NCI-H1436 treated with DMSO at 0.1 percent for 48 hours (cell line): ENCODE measurements at places on chromosomes 3 and 15.

DNA sequence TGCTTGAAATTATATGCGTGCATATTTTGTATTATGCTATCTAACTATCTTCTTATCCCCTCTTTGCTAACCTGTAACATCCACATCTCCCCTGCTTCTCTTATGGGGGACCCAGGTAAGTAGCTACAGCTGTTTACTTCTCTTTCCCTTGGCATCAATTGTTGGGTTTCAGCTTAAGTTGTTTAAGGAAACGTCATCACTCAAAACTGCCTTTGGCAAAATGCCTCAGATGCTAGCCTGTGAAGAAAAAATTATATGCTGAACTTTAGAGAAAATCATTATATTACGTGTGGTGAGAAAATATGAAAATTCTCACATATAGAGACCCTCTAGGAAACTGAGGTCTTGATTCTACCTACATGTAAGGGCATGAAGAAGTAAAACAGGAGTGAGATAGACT is 447.0 kb upstream of the NECTIN3 start:
- no peak for DNase-seq

- no peak for DNase-seq
Measured at GRCh38 chr3:100538339-100538706, 45.9 kb downstream of the TMEM45A start.

DNA sequence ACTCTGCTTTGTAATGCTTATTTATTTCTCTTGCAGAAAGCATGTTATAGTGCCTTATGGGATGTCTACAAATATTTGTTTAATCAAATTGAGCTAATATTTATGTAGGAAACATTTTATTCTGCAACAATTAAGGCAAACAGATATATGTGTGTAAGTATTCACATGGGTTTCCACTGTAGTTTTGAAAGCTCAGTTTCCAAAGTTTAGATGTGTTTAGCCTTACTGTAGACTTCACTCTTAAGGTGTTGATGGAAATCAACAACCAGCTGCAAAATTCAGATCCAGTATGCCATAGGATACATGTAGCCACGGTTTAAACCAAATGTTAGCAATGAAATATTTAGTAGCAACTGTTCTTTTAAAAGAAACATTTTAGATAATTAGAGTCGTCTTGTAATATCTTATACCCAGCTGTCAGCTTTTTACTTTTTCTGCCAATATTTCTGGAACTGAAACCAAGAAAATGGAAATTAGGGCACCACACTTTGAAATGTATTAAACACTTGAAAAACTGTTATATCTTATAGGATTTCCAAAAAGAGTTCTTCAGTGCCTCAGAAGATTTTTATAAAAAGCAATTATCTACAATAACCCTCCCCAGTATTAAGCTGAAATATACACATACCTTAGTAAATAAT is 18.5 kb downstream of the PIK3CA start:
- DNase-seq, result no peak

- DNase-seq, result no peak
Measured at GRCh38 chr15:75460646-75461045, 9.2 kb upstream of the SIN3A start.

DNA sequence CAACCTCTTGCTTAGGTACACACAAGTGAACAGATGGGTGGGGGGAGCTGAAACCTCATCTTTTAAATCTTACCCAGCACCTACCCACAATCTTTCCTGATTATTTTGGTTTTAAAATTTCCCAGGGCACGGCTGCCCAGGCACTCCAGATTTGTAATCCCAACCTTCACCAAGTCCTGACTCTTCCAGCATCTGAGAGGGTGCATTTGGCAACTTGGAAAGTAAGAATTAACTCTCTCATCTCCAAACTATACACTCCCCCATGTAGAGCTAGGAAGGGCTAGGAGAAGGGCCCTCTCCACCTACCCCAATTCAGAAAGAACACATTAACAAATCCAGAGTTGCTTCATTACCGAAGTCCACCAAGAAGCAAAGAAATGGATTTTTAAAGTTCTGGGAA is 41.7 kb upstream of the PRICKLE2 start:
- DNase-seq, result no peak

- no peak for DNase-seq
Measured at GRCh38 chr15:71752604-71753289, 57.6 kb upstream of the NR2E3 start.

GRCh38 chr3:126419886-126420786 is 25.4 kb downstream of the CFAP100 start:
- DNase-seq, result no peak

DNA sequence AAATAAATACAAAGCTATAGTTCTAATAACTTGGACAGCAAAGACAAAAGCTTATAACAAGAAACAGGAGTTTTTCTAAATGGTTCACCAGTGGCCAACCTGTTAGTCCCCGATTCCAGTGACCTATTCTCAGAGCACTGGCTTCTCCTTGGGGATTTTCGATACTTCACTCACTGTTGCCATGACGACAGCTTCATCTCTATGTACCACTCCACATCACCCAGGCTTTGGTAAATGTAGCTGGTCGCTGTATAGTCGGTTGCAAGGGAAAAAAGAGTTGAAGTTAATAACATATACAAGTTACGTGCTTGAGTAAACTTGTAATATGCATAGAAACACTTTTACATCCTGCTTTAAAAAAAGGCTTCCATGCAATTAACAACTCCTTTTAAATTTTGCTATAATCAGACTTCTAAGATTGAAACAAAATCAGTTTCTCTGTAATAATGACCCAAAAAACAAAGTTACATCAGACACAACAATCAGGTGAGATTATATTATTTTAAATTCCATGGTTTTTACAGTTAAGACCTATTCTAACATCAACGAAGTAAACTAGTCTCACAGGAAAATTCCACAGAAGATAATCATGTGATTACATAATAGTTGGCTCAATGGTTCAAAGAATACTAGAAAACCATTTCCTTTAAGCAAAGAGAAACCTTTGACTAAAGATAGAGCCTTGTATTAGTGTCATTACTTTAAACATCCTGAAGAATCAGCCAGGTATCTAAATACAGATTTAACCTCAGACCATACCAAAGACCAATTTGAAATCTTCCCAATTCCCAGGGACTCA is 2.9 kb downstream of the CCNL1 start:
- no peak for DNase-seq

GRCh38 chr3:189824629-189825312 is 193.6 kb downstream of the TP63 start:
- no peak for DNase-seq

GRCh38 chr15:50543556-50543955 is 2.9 kb downstream of the USP50 start:
- no peak for DNase-seq

GRCh38 chr3:133703915-133704314 is 42.2 kb upstream of the TOPBP1 start:
- DNase-seq, result no peak

- no peak for DNase-seq
Measured at GRCh38 chr15:41772720-41773331, 1.5 kb upstream of the MAPKBP1 start.

GRCh38 chr3:42101048-42101447 is 9.9 kb downstream of the TRAK1 start:
- no peak for DNase-seq

DNA sequence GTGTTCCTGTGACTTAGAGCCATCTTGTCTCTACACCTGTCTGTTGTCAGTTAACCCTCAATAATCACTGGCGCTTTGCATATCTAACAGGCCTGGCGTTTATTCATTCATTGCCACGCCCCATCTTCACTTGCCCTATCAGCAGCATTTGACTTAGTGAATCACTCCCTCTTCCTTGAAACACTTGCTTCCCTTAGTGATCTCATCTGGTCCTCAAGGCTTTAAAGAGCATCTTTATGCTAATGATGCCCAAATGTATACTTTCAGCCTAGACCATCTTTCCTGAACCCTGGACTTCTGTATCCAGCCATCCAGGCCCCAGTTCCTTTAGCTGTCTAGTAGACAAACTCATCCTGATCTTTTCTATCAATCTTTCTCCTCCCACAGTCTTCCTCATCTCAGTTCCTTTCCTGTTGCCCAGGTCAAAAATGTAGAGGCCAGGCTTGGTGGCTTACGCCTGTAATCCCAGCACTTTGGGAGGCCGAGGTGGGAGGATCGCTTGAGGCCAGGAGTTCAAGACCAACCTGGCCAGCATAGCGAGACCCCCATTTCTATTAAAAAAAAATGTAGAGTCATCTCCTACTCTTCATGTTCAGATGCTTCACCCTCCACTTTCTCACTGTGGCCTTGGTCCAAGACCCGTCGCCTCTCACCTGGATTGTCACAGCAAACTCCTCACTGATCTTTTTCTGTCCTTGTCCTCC is 1.4 kb upstream of the IGDCC4 start:
- DNase-seq, result no peak

GRCh38 chr3:195282961-195283360 is 12.0 kb upstream of the XXYLT1 start:
- no peak for DNase-seq

GRCh38 chr15:58554758-58555157 is 123.0 kb downstream of the LIPC start:
- DNase-seq, result no peak

- DNase-seq, result no peak
Measured at GRCh38 chr15:91067036-91067435, 33.0 kb upstream of the SV2B start.

DNA sequence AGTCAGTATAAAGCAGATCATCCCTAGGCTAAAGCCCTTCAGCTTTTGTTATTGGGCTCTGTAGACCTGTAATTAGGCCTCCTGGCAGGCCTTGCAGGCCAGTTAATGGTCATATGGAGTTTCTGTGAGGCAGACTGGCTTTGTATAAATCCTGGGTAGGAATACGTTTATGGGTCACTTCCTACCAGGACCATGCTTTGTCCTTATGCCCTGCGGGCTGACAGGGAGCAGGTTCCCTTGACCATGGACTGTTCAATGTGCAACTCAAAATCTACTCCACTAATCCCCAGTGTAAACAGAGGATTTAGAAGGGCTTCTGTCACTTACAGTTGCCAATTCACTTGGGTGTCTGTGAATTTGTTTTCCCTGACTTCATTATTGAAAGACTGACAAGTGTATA is 202.7 kb upstream of the MLF1 start:
- no peak for DNase-seq

- no peak for DNase-seq
Measured at GRCh38 chr3:120601554-120601953, 5.4 kb downstream of the NDUFB4 start.

GRCh38 chr15:23570486-23570885 is 5.0 kb downstream of the MKRN3 start:
- DNase-seq, result no peak

DNA sequence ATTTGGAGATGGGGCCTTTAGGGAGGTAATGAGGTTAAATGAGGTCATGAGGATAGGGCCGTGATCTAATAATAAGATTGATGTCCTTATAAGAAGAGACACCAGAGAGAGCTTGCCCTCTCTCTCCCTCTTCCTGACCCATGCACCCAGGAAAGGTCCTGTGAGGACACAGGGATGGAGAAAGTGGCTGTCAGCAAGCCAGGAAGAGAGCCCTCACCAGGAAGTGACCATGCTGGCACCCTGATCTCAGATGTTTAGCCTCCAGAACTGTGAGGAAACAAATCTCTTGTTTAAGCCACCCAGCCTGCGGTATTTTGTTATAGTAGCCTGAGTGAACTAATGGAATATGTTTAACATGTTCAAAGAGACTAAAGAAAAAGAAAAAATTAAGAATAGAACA is 15.3 kb upstream of the GNB5 start:
- DNase-seq, result no peak

GRCh38 chr3:100972301-100972844 is 20.8 kb downstream of the ABI3BP start:
- DNase-seq, result no peak

DNA sequence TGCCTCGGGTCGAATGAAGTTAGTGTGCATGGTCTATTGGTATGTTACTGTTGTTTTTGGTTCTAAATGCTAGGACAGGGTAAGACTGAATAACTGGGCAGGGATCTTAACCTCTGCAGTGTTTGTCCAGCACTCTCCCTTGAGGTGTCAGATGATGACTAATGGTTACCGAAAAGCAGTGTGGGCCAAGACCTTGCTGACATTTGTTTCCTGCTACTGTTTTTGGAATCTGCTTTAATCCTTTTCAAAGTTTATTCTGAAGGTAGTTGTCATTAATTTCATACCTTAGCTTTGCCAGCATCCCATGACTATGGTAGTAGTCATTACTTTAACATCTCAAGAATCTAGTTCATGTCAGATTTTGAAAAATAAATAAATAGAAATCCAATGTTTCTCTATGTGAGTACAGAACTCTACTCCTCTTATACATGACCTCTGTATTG is 117.0 kb downstream of the P3H2 start:
- DNase-seq, result no peak
